KBM-7 (cell line): ENCODE measurements at places on chromosomes 16 and 17.

DNA sequence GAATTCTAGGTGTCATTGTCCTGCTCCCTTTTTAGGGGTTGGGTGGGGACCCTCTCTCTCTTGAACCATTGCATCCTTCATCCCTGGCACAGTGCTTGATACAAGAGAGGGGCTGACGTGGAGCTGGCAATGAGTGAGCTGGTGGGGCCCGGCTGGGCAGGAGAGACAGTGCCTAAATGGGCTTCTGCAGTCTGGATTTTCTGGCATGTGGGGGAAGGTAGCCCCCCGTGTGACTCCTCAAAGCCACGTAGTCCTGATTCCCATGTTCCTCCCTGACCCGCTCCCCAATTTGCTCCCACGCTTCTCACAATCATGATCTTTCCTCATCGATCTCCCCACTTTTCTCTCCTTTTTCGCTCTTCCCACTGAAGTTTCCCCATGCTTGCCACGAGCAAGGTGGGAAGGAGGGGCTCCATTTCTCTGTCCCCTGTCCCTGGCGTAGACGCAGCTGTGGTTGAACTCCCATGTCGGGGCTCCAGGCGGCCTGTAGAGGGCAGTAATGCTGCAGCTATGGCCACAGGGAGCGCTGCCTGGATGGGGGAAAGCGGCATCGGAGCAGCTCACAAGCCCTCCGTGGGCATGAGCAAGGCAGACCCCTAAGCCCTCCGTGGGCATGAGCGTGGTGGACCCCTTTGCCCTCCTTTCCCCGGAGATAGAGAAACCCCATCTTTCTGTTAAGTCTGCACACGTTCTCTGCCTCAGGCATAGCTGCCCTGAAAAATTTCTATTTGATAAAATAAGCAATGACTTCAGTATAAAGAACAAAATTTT is 47.5 kb downstream of the HAPSTR1 start:
- DNase-seq, result peak; percentile 68

DNA sequence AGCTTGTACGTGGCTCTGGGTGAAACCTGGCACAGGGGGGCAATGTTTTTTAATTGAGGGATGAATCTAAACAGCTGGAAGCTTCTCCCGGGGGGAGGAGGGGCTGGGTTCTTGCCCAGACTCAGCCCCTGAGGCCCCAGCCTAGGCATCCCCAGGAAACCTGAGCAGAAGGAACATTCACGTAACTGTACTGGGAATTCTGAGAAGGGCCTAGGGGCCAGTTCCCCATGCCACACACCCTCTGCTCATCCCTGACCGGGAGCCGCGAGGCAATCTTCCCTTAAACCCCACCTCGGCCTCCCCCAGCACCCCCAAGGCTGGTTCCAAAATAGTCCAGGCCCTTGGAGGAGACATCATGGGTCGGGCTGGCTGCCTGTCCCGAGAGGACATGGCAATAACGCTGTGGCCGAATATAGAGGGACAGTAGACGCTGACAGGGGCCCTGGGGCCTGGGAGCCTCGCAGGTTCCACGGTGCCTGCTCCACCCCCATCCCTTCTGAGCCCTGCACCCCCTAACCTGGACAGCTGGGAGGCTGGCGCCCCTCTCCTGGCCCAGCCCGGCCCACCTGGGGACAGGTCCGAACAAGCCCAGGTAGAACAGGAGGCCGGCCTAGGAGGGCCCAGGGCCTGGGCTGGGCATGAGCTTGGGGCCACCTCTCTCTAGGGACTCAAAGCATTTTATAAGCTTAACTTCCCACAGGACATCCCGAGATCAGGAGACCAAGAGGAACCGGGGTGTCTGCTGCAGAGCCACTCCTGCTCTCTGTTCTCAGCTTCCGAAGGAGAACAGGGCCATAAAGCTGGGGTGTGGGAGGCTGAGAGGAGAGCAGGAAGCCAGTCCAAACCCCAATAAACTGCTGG is 83.2 kb upstream of the TOB1 start:
- no peak for DNase-seq

DNA sequence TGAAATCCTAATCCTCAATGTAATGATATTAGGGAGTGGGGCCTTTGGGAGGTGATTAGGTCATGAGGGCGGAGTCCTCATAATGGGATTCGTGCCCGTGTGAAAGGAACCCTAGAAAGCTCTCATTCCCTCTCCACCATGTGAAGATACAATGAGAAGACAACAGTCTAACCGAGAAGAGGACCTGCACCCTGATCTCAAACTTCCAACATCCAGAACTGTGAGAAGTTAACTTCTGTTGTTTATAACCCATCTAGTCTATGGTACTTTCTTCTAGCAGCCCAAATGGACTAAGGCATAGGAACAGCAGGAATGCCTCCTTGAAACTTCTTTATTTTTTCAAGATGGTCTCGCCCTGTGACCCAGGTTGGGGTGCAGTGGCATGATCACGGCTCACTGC is 24.7 kb downstream of the WSB1 start:
- DNase-seq, result no peak

DNA sequence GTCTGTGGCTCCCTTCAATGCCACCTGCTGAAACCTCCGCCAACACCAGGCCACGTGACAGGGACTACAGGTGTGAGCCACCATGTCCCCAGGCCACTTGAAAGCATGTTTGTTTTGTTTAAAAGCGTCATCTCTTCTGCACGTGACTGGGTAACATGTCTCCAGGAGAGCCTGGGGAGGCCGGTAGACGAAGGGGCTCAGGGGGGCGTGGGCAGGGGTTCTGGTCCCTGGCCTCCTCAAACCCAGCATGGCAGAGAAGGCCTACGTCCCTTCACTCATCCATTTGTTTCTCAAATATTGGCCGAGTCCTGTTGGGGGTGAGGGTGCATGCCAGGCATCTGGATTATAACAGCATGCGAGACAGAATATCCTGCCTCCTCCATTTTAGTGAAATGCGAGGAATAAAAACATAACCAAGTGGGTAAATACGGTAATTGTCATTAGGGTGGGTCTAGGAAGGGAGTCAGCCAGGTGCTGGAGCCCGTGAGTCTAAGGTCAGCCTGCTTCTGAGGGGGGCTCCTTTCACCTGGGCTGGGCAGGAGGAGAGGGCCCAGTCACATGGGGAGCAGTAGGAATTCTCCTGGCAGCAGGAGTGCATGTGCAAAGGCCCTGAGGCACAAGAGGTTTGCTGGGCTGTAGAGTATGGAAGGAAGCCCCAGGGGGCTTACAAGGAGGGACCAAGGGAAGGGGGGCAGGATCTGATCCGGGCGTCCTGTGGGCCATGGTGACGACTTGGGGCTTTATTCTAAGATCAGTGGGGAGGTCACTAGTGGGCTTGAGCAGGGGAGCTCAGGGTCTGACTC is 26.8 kb upstream of the CIBAR2 start:
- no peak for DNase-seq

- DNase-seq, result peak; percentile 64
These were observed 2.7 kb downstream of the CCDC102A start for GRCh38 chr16:57533431-57534336.

- no peak for DNase-seq
These were observed 15.6 kb downstream of the CNP start for GRCh38 chr17:41982026-41982760.

- DNase-seq, result no peak
These were observed 16.2 kb upstream of the BMERB1 start for GRCh38 chr16:15418206-15418605.

DNA sequence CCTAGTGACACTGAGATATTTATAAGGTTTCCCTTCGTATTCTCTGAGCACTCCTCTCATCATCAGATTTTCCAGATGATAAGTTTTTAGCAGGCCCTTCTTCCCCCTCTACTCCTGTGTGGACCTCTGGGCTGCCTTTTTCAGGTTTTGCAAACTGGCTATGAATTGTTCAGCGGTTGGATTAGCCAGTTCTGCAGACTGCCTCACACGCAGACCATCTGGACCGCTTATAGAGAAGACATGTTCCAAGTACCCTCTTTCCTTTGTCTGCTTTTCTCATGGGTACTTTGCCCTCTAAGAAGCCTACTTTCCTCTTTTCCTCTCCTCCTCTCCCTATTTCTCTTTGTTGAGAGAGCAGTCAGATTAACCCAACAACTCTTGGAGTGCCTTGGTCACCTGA is 111.6 kb downstream of the GRIN2A start:
- DNase-seq, result no peak

GRCh38 chr17:48728232-48729231 is at the start of gene HOXB13:
Gene HOXB13, minus strand, starts transcription at chr17:48728750. Its CDS starts 157 bp downstream, at chr17:48728593.
- no peak for DNase-seq

DNA sequence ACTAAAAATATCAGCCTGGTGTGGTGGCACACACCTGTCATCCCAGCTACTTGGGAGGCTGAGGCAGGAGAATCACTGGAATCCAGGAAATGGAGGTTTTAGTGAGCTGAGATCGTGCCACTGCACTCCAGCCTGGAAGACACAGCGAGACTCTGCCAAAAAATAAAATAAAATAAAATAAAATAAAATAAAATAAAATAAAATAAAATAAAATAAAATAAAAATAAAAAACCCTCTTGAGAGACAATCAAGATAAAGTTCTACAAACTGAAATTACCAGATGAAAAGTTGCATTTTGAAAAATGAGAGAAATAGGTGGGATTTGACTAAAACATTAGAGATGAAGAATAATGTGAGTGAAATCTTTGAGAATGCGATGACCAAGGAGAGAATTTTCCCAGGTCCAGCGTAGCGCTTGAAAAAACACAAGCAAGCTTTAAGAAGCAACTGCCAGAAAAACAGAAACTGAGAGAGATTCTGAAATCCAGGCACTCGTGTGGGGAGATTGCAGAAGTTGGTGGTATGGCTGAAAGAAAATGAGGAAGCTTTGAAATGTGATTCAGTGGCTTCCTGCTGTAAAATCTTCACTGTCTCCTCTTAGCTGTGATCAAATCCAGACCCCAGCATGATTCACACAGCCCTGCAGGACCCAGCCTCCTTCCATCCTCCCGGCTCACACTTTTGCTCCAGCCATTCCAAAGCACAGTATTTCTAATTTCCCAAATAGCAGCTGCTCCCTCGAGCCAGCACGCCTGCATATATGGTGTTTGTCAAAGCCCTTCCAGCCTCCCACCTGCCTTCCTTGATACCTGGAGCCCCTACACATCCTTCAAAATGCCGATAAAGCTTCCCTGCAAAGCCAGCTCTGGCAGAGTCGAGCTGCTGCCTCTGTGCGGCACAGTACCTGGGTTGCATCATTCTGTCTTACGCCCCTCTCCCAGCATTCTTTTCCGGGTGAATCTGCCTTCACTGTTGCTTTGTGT is 8.2 kb upstream of the CD300E start:
- peak; percentile 96 for DNase-seq

DNA sequence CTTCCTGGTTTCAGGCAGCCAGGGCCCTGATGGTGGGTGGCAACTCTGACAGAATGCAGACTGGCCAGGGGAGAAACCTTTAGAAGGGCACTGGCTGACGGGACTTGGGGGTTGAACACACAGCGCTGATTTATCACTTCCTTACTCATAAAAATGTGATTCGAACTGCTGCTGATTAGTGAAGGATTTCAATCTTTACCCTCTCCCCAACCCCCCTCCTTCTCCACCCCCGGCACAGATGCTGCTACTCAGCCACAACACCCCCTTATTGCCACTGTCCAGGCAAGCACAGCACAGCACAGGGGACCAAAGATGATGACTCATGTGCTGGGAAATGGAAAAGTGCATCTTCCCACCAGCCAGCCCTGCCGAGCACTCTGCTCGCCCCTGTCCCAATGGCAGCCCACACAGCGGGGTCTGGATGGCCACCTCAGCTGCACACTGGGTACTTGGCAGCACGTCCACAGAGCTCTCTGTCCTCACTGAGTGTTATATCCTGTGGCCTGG is 70.1 kb downstream of the SMG6 start:
- no peak for DNase-seq

DNA sequence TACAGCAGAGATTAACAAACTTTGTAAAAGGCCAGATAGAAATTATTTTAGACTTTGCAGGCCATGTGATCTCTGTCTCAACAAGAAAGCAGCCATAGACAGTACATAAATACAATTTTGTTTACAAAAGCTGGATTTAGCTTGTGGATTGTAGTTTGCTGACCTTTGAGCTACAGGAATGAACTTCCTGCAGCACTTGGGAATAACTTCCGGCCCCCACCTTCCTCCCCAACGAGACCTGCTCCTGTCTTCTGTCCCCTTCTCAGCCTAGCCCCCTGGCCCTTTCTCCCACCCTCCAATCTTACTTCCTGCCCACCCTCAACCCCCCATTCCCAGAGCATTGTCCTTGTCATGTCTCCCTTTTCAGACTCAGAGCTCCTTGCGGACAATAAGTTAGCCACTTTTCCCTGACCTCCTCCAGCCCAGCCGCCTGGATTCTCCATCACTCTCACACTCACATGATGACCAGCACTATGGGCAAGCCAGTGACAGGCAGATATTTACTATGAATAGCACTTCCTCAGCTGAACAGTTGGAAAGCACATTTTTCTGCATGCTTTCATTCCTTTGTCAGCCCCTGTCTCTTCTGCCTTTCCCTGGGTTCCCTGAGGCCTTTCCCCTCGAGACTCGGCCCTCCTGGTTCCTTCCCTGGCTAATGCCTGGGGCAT is 27.6 kb upstream of the DLX3 start:
- no peak for DNase-seq

- DNase-seq, result no peak
These were observed 151.9 kb downstream of the MSI2 start for GRCh38 chr17:57408071-57408811.

- peak; percentile 68 for DNase-seq
These were observed 1.1 kb downstream of the CHTF8 start for GRCh38 chr16:69131167-69131838.

DNA sequence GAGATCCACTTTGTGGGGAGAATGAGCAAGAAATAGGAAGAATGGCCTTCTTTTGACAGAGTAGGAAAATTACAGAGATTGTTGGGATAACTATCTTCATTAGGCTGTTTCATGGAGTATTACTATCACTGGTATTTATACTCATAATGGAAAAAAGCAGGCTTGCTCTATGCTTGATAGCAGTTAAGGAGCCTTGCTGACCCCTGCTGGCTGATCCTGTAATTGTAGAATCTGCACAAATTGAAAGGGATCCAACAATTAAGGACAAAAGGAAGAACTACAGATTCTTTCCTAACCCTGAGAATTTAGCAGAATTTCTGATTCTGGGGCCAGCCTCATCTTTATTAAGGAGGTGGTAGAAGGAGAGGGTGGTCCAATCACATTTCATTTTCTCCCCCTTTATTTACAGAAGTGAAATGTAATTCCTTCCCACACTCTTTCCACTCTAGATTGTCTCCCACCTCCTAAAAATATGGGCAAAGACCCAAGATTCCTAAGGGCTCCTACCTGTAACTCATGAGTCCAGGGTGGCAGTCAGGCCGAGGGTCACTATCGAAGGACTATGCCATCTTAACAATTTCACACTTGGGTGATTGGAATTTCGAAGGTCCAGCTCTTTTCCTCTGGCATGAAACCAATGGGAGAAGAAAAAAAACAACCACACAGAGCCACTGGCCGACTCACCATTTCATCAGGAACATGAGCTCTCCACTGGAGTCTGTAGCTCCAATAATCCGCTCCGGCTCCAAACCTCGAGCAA is 26.3 kb downstream of the NFE2L1 start:
- peak; percentile 79 for DNase-seq

GRCh38 chr17:79113699-79114457 is 39.3 kb downstream of the ENGASE start:
- DNase-seq, result no peak
